GM12864 (cell line): ENCODE measurements at places on chromosomes 2 and 18.
A peak's percentile ranks its signal among the peaks of the same experiment; 100 is the strongest.

- no peak for DNase-seq
Measured at GRCh38 chr2:24814516-24814915, 21.3 kb downstream of the CENPO start.

DNA sequence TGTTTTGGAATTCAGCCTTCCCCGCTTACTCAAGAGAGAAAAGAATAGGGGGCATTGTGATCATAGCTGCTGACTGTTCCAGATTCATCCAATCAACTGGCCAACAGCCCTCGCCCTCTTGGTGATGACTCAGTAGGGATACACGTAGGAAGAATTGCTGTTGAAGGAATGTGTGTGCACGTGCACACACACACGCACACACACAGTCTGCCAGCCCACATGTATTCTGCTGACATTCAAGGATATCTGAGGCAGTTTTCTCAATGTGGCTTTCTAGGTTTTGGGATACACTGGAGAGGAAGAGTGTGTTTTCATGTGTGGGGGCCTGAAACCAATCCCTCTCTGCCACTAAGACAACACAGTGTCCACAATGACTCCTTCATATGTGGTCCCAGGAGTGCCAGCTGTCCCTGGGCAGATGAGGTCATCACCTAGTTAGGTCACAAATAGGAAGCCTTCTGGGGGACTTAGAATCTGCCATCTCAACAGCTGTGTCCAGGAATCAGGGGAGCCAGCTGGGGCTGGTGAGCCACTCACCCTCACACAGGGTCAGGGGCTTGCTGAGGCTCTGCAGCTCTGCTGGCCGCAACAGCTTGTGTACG lies 352.6 kb downstream of the SS18 start:
- DNase-seq, result no peak

- no peak for DNase-seq
Measured at GRCh38 chr18:36771245-36771644, 57.6 kb downstream of the TPGS2 start.

GRCh38 chr18:57941841-57942489 lies 102.1 kb upstream of the NEDD4L start:
- DNase-seq, result no peak

GRCh38 chr18:10519999-10520935 lies 5.6 kb upstream of the NAPG start:
- DNase-seq, result peak; percentile 37

- no peak for DNase-seq
Measured at GRCh38 chr2:169160926-169161481, 91.6 kb downstream of the DHRS9 start.

GRCh38 chr2:72892506-72893173 lies 5.4 kb downstream of the SPR start:
- DNase-seq, result no peak

GRCh38 chr2:73092146-73092783 lies 20.5 kb downstream of the RAB11FIP5 start:
- DNase-seq, result no peak

DNA sequence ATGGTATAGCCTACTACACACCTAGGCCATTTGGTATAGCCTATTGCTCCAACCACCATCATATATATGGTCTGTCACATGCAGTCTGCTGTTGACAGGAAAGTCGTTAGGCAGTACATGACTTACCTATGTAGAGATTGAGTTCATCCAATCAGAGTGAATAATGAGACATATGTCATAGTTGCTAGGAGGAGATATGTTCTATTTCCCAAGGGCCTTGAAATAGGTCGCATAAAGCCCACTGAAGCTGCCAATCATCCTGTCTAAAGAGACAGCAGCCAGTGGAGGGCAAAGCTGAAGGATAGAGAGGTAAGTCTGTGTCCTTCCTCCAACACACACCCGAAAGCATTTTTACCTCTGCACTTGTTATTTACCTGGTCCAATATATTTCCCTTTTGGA lies 263.4 kb downstream of the PTPRM start:
- DNase-seq, result peak; percentile 21

- no peak for DNase-seq
Measured at GRCh38 chr18:75783566-75784281, 356.2 kb upstream of the SMIM21 start.

DNA sequence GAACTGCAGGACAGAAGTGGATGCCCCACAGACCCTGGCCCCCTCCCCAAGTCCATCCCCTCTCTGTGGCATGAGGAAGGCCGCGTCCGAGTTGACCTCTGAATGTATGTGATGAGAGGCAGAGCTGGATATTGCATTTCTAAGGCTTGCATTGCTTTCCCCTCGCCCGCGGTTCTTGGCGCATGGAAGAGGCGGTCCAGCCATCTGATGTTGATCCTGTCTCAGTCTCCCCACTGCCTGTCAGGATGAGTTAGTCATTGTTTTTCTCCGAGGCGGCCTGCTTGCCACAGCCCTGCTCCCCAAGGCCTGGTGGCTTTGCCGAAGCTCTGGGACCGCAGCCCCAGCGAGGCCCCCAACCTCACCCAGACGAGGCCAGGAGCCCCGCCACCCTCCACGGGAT lies 88.6 kb downstream of the SMAD7 start:
- DNase-seq, result no peak

- no peak for DNase-seq
Measured at GRCh38 chr18:66078925-66079800, 328.4 kb downstream of the CDH7 start.

- DNase-seq, result no peak
Measured at GRCh38 chr18:79769698-79770500, 27.8 kb upstream of the KCNG2 start.

GRCh38 chr2:127562936-127563335 lies 27.5 kb downstream of the MYO7B start:
- no peak for DNase-seq

DNA sequence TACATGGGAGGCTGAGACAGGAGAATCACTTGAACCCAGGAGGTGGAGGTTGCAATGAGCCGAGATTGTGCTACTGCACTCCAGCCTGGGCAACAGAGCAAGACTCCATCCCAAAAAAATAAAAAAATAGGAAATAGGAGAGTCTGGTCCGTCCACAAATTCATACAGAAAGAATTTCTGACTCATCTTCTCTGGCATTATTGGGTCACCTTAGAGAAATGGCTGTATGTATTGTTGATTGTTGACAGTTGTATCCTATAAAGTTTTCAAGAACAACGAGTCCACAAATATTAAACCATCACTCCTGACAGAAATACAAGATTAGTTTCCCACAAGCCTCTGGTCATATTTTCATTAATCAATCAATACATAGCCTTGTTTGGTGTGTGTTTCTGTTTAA lies 20.4 kb downstream of the RBM43 start:
- no peak for DNase-seq

GRCh38 chr2:71226096-71226964 lies 573 bp downstream of the PAIP2B start:
- no peak for DNase-seq

DNA sequence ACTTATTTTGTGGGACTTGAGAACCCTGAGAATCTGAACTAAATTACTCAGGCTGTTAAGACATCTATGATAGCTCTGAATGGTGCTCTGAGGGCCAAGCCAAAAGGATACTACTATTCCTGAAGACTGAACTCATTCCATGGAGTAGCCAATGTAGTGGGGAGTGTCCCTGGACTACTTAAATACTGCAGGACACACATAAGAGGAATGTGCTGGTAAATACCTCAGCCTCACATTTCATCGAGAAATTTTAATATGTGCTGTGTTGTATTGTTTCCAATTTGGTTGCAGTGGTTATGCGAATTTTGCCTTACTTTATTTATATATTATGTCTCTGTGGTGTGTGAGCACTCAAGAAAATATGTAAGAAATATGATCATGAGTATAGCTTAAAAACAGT lies 264.4 kb upstream of the FIGN start:
- DNase-seq, result no peak

GRCh38 chr18:74899554-74899953 lies 301.9 kb downstream of the ZNF407 start:
- no peak for DNase-seq

- DNase-seq, result no peak
Measured at GRCh38 chr2:9613291-9613690, 17.5 kb downstream of the YWHAQ start.

DNA sequence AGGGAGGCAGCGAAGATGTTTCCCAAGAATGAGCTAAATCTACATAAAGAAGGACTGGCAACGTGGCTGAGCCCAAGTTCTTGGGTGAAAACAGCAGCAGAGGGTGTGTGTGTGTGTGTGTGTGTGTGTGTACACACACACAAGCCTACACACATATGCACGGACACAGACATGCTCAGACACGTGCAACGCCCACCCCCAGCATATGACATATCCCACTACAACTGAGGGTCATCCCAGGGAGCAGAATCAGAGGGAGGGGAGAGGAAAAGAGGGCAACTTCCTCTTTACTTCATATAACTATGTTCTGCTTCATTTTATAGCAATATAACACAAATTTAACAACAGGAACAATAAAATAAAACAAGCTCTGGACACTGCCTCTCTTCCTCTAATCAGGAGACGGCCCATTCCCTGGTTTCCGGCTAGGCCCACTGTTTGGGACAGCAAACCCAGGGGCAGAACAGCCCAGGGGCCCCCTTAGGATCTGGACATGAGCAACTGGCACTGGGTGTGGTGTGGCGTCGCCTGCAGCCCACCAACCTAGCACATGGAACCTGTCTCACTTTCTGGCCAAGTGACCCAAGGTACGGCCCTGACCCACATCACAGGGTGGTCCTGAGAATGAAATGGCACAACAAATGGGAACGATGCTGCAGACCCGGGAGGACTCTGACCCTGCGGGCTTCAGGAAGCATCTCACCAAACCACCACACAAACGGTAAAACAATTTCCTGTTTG lies 25.0 kb downstream of the FAM178B start:
- no peak for DNase-seq

GRCh38 chr2:232771870-232772269 lies 4.5 kb downstream of the KCNJ13 start:
- no peak for DNase-seq

DNA sequence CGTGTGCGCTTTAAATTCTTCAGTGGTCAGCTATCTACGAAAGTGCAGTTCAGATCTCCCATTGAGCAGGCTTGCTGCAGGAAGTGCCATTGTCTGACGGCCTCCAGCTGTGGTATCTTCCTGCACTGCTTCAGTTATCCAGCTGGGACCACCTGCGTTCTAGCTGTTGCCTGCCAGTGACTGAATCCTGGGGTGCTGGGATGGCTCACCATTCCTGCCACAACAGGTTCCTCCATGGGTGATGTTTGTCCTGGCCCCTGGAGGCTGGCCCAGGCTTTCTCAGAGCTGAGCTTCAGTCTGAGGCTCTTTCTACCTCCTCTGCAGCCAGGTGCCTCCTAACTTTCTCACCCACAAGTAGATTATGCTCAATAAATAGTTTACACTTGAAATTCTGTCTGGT lies 498.5 kb upstream of the HS6ST1 start:
- DNase-seq, result no peak

DNA sequence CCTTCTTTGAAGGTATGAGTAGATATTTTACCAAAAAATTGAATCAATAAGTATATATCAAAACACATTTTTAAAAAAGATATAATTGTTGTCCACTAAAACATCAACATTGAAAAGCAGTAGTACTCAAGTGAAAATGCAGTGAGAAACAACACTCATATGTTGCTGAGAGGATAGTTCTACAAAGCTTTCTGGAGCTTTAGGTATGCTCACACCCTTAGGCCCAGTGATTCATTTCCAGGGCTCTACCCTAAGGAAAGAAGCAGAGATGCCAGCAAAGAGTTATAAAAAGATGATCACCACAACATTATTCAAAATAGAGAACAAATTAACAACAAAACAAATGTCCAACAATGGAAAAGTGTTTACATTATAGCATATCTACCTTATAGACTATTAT lies 197.3 kb upstream of the CCDC150 start:
- DNase-seq, result no peak

DNA sequence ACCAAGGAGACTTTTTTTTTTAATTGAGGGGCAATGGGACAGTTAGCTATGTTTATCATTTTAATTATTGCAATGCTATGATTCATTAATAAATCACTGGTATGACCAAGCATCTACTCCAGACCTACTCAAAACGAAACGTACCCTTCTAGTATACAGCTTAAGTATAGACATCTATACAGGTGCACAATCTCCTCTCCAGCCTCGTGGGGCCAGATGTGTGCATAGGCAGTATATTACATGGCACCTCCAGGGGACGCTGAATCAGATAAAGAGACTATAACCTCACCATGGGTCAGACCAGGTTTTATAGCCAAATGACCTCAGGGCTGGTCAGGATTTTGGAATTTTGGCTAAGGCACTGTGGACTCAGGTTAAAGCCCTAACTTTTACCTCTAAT lies 86.6 kb downstream of the SS18 start:
- no peak for DNase-seq

GRCh38 chr2:85790499-85791188 lies 36.9 kb downstream of the ATOH8 start:
- DNase-seq, result no peak

GRCh38 chr18:41324020-41324791 lies 630.8 kb upstream of the PIK3C3 start:
- no peak for DNase-seq
